Activated naive CD4-positive, alpha-beta T cell treated with anti-CD3 and anti-CD28 coated beads, Interleukin-2, amount 50 U/mL, for 72 hours (primary cell): ENCODE measurements at places on chromosomes 3 and 15. TPM values are rescaled to one million over a fixed set of nuclear protein-coding genes. Genes with fewer than 3 reads are reported as not detected.

DNA sequence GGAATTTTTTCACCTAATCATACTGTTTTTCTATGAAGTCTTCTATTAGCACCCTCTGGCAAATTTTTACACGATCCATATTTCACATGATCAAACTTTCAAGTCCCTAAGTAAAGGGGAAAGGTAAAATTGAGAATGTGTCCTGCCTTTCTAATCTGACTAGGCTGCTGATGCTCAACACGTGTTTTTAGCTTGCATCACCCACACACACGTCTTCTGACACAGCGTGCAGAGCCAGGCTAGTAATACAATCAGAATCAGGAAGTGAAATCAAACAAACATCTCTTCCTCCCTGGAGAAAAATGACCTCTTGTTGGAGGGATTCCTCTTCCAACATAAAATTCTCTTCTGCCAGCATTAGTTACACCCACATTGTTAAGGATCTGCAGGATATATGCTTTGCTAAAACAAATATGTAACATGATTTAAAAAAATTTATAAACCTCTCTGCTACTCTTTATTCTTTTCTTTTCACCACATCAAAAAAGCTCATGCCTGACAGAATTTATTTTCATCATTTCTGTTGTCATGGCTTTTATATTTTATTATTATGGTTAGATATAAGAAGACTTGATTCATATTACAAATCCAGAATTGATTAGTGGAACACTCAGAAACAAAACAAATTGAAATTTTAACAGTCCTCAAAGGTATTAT, 122.4 kb downstream of the RAP2B start:
- DNase-seq: no peak

DNA sequence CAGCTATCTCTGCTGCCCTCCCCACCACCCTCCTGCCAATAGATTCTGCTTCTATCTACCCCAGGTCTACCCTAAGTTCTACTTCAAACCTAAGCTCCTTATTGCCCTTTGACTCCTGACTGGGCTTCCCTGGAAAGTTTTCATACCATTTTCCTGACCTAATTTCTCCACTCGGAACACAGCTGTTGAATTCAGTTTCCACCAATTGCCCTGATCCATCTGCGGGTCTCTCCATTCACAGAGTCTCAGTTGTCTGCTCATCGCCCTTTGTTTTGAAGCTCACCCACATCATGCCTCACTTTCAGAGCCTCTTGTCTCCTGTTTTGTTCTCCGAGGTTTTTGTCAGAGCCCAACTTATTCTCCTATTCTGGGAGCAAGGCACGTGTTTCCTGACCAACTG, 56.8 kb upstream of the ABI3BP start:
- no peak for DNase-seq

- no peak for DNase-seq
Measured at GRCh38 chr15:27426805-27427204, 455.8 kb downstream of the GABRG3 start.

CXCR6 gene
- 1.0 TPM for total RNA-seq

DNA sequence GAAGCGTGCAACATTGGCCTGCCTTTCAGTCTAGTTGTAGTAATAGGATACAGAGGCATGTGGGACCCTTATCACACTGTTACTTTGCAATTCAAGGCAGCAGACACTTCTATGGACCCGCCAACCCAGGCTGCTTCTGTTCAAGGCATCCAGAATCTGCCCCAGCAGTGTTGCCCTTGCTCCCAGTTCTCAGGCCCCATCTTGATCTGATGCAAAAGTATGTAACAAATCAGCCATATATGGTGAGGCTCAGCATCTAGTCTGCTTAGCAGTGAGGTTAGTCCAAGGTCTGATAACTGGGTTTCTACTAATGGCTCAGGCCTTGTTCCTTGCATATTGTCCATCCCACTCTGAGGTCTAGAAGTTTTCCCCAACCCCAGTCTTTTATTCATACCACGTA, 17.9 kb downstream of the C2CD4B start:
- no peak for DNase-seq

ANKRD63 gene
- not detected for total RNA-seq

DNA sequence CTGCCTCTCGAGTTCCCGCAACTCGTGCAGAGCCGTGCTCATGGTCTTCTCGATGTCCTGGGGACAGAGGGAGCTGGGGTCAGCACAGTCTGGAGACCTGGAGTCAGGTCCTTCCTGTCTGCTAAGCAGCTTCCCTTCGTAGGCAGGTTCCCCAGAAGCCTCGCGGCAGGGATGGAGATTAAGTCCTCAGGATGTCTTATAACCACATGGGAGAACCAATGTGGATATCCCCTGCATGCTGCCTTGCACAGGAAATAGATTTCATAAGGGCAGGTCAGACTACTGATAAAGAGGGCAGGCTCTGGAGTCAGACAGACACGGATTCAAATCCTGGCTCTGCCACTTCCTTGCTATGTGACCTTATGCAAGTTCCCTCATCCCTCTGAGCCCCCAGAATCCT, 22.6 kb upstream of the RAD18 start:
- DNase-seq: no peak

DNA sequence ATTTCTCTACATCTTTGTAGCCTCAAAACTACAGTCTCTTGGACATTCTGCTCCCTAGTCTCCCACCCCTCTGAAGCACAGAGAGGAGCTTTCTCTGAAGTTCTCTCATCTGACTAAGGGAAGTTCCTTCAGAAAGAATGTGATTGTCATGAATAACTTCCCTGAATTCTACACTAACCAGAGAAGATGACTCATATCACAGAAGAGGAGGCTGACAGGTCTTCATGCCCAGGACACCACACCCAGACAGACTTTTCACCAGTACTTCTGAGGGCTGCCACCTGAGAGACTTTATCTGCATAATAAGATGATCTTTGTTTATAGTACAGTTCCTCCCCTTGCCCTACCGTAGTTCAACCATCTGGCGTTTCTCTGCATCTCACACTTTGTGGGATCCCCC, 52.8 kb downstream of the CDIN1 start:
- no peak for DNase-seq

PTPN23 gene
- 29.4 TPM for total RNA-seq

DNA sequence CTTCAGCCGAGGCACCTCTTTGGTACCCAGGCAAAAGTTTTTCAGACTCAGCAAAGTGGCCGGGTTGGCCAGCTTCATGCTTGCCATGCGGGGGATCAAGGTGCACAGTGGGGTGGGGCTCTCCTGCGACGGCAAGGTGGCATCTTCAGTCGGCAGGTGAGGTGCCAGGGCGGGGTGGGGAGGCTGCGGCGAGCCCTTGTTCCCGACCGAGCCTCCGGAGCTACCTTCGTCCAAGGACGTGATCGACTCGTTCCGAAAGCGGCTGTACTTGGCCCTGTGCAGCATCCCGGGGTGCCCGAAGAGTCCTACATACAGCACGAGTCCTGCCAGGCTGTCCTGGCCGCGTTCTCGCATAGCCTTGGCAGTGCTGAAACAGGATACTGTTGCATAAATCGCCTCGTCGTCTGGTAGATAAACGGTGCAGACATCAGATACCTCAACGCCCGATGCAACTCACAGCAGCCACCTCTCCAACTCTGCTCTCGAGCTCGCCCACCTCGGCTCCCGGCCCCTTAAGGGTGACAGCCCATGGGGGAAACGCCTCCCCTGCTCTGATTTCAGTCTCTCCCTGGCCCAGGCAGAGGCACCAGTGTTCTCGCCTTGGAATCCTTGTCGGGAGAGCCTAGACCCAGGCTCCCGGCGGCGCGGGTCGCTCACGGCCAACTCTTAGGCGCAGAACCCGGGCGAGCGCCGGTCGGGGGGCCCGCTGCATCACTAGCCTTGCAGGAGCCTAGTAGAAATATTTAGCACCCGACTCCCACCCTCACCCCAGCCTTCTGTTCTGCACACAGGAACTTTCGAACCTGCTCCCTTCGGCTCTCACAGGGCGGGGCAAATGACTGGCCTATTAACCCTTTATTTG, 826 bp downstream of the SHC4 start:
- DNase-seq: no peak

GRCh38 chr15:37733628-37734027, 200.8 kb upstream of the TMCO5A start:
- DNase-seq: no peak

MEX3B gene
- total RNA-seq: 1.5 TPM
